GM04504 (cell line): ENCODE measurements at places on chromosomes 16 and 17.

DNA sequence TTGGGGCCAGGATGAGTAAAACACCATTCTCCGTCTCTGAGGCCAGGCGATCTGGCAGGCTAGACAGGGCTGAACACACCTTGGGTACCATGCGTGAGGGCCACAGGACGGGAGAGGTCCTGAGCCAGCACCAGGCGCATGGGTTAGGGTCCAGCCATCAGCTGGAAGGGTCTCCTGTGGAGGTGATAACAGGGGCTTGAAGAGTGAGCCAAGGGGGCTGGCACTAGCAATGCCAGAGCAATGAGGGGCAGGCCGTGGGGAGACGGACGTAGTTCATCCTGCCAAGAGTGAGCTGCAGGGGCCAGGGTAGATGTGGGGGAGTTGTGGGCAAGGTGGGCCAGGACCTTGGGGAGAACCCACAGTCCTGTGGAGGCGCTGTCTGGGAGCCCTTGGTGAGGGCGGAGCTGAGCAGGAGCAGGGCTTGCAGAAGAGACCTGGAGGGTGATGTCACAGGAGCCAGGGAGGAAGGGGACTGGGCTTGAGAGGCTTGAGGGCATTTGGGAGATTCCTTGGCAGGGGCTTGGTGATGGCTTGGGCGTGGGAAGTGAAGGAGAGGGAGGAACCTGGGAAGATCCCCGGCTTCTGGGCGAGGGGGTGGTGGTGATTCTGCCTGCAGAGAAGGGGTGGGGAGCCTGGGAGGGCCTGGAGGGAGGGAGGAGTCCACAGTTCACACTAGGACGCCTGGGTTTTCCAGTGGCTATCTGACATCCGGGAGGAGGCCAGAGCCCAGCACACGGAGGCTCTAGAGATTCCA is 6.3 kb upstream of the NPTX1 start:
- no peak for DNase-seq

GRCh38 chr16:88454523-88454947 is 1.5 kb downstream of the ZFPM1 start:
- no peak for DNase-seq

- no peak for DNase-seq
These were observed 65.8 kb upstream of the NACA2 start for GRCh38 chr17:61656721-61657217.

DNA sequence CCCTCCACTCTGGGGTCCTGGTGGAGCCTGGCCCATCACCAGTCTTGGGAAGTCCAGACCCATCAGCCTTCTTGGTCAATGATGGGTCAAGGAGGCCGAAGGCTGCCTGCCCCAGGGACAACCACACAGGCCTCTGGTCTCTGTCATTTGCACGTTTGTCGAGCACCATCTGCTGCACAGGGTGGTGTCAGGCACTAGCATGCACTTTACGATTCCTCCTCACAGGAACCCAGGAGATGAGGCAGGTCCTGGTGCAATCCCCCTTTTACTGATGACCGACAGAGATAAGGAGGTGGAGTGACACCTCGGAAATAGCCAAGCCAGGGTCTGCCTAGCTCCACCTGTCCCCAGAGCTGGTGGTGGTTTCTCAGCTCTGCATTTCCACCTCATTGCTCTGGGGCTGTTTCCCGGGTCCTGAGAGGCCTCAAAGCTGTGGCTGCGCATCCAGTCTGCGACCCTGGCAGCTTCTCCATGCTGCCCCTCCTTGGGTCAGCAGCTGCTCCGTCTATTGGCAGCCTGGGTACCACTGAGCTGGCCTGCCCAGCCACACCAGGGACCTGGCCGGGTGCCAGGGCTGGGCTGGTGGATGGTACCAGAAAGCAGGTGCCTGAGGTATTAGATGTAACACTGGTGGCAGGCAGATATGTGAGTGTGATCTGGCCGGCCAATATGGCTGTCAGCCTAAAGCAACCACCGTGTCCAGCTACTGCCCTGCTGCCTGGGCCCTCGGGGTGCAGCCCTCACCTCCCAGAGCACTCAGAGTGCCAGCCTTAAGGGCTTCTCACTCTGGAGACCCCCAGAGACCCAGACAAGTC is 10.0 kb downstream of the MMP15 start:
- no peak for DNase-seq

DNA sequence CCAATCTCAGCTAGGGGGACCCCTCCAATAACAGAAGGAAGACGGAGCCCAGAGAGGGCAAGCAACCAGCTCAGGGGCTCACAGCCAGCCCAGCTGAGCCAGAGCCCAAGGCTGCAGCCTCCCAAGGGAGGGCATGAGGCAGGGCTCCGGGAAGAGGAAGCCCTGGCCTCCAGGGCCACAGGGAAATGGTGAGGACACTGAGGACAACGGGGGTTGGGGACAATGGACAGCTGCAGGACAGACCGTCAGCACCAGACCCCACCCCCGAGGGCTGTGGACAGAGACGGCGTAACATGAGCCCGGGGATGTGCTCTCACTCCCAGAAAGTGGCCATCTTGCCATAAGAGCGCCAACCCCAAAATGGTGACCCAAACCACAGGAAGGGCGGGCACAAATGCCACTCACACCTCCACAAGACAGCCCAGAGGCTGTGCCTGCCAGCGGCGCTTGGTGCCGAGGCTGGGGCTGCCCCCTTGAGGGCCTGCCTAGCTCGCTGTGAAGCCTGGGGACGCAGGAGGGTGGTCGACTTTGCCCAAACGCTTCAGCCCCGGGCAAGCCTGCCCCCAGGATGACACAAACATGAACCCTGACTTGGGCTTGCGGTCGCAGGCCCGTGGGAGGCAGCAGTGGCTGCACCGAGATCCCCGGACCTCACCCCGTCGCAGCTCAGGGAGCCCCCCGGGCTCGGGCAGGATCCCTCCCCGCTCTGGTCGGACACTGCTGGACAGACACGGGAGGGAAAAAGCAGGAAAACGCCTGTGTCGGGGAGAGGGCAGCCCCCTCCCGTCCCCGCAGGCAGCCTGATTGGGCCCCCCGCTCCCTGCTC is 10.5 kb downstream of the PIMREG start:
- DNase-seq, result no peak

- no peak for DNase-seq
These were observed 76.4 kb downstream of the WWP2 start for GRCh38 chr16:69838489-69838888.
